HuH-7.5 (cell line): ENCODE measurements at places on chromosomes 4 and X.

DNA sequence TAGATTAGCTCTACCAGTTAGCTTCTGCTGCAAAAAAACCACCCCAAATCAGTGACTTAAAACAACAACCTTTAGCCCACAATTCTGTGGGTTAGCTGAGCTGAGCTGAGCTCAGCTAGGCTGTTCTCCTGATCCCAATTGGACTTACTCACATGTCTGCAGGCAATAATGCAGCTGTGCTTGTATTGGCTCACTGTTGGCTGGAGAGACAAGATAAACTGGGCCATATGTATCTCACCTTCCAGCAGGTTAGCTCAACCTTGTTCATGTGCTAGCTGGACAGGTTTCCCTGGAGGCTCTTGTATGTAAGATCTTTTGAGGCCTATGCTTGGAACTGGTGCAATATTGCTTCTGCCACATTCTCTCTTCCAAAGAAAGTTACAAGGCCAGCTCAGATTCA lies 261.5 kb upstream of the ADGRL3 start:
- no peak for DNase-seq

GRCh38 chrX:129958814-129959492 lies 23.5 kb upstream of the BCORL1 start:
- no peak for DNase-seq

DNA sequence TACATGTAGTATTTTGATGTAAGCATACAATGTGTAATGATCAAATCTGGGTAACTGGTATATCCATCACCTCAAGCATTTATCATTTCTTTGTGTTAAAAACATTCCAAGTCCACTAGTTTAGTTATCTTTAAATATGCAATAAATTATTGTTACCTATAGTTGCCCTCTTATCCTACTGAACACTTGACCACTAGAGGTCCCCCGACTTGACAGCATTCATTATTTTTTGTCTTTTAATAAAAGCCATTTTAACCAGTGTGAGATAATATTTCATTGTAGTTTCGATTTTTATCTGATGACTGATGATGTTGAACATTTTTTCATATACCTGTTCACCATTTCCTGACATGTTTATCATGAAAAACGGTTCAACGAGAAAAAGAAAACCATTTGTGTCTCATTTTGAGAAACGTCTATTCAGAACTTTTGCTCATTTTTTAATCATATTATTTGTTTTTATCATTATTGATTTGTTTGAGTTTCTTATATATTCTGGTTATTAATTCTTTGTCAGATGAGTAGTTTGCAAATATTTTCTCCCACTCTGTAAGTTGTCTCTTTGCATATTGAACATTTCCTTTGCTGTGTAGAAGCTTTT lies 199.0 kb upstream of the CXXC4 start:
- no peak for DNase-seq

DNA sequence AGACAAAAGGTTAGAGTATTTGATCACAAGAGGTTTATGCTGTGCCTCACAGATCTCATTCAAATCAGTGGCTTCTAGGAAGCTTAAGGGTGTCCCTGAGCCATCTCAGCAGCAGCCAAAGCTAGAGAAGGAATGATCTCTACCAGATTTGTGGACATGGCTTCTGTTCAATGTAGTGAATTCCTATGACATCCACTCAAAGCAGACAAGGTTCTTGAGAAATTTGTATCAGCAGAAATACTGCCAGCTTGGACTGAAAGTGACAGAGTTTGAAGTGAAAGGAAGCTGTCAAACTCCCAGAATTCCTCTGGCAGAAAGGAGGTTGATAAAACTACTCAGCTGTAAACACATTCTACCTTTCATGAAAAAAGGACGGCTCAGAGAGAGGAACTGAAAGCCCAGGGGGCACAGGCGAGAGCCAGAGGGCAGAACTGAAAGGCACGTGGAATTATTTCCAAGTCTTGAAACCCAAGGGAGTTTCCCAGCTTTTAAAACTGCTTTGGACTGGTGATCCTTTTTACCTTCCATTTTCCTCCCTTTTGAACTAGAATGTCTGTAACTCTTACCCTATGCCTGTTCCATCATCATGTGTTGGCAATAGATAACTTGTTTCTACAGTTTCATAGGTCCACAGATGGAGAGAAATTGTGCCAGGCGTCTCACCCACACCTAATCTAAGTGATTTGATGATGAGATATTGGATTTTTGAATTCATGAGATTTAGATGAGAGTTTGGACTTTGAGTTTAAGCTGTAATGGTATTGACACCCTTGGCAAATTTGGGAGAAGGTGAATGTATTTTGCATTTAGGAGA lies 14.5 kb upstream of the MED14 start:
- DNase-seq: no peak

GRCh38 chr4:78667764-78668163 lies 108.4 kb upstream of the BMP2K start:
- no peak for DNase-seq

GRCh38 chr4:78496021-78496643 lies 55.4 kb upstream of the ANXA3 start:
- no peak for DNase-seq

DNA sequence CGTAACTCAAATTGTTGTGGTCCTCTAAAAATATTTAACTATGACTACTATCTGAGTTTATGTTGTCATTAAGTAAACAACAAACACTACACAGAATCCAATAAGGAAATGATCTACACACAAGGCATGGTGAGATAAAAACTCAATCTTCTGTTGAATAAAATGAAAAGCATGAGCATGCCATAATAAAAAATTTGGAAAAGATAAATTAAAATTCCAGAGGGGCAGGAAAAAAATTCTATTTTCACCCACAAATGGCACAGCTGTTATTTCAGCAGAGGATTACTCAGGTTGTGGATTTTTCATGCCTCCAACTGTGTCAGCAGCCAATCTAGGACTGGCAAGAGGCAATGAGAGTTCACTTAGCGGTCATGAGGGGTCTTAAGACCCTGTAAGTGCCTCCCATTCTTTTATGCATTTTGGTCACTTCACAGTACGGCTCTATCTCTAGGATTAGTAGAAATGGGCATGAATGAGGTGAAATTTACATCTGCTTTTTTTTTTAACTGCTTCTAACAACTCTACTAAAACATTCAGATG lies 639.8 kb upstream of the DIPK2B start:
- no peak for DNase-seq

- no peak for DNase-seq
Observed at GRCh38 chr4:120926358-120927025, 4.0 kb upstream of the PRDM5 start.

DNA sequence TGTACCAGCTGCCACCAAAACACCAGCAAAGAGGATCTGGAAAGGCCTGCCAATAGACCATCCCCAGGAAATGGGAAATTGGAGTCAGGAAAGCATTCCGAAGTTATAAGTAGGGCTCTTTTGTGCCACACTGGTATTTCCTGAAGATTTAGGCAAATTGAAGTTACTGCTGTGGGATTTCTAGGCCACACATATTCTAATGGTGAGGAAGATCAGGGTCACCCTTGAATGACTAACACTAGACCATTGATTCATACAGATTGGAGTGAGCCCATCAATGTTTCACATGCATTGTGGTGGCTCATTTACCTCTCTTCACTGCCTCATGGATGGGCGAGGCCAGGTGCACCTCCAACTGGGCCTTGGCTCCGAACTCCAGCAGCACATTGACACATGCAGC lies 22.6 kb downstream of the ASB11 start:
- DNase-seq: no peak

GRCh38 chr4:85024671-85025070 lies 58.2 kb upstream of the WDFY3 start:
- no peak for DNase-seq

DNA sequence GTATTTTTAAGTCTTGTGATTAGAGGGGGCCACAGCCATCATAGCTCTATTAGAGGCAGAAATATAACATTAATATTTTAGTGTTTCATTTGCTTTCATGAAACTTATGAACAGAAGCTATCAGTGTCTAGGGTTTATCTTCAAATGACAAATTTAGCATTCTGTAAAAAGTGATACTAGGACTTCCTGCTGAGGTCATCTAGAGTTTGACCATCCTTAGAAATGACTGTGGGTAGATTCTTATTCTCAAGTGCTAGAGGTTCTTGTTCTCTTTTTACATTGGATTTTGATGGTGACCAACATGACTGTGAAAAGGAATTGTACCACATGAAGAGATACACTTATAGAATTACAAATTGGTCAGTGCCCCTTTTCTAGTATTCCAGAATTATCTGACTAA lies 568.6 kb downstream of the RPA4 start:
- DNase-seq: no peak

DNA sequence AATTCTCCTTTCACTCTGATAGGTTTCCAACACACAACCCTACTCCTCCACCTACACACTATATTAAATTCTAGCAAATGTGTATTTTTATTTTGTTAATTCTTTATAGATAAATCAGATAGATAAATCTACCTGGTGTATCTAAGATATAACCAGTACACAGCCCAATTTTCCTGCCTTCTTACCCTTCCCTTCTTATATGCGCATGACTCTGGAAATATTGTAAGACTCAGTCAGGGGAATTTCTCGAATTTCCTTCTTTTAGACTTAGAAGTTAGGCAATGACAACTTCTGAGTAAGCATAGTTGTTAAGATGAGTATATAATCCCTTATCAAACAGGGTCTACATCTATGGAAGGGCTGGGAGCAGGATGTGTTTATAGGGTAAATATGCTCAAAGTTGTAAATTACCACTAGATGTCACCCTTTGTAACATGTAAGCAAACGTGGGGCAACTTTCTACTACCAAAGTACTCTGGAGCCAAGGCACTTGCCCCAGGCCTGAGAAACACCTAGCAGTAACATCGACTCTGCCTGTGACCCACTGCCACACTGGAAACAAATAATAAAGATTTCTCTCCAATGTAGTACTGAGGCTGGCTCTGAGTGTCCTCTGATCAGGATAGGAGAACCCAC lies 444.7 kb downstream of the IQCM start:
- peak; percentile 8 for DNase-seq

DNA sequence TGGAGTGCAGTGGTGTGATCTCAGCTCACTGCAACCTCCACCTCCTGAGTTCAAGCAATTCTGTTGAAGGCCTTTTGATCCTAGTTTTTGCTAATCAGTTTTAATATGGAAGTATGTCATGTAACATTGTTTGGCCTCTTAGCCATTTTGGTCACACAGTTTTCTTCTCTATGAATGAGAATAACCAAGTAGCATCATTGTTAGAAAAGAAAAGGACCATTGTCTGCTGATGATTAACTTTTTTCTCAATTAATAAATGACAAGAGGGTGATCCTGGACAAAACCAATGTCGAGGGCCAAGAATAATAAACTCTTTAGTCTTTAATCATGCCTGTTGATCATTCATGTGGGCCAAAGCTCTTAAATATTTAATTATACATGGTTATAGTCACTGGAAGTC lies 289.3 kb upstream of the MAGEB2 start:
- no peak for DNase-seq

DNA sequence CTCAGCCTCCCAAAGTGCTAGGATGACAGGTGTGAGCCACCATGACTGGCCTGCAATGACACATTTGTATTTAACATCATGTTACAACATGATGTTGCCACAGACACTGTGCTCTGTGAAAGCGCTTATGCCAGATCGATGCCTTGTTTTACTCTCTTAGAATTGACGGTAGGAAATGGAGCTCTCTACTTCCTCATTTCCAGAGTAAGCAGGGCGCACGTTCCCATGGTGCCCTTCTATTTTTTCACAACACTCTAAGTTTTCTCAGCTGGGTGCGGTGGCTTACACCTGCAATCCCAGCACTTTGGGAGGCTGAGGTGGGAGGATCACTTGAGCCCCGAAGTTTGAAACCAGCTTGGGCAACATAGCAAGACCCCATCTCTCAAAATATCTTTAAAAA lies 60.7 kb upstream of the DHRSX start:
- no peak for DNase-seq

- no peak for DNase-seq
Observed at GRCh38 chr4:7854697-7855370, 84.8 kb downstream of the AFAP1 start.

DNA sequence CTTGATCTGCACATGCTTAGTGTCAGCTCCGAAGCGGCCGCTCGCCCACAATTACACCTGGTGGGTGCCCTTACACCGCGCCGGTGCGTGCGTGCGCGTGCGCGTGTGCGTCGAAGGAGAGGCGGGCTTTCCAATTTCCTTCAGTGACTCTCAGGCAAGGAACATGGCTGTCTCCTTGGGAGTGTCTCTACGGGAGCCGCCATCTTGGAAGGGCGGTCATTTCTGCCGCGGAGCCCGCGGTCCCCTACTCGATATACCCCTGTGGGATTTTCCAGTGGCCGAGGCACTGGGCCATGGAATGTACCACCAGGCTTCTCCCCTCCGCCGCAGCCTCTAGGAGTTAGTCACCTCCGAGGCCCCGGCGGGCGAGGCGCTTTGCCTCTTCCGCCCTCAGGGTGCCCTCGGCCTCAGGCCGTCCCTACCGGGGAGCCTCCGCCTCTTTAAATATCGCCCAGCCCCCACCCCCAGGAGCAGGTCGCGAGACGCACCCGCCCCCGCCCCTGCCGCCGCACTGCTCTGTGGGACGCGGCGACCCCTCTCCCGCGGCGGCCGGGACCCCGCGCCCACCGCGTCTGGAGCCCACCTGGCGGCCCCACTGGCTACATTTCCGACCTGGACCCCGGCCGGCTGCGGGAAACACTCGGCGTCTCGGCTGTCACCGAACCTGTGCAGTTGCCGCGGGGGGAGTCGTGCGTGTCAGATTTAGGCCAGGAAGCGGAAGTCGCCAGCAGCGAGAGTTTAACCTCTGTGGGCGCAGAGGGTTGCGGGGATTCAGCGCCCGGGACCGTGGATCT lies at the start of gene ZNF41:
Gene ZNF41, minus strand, starts transcription at position 711 of the 794 bp plus-strand sequence. CDS start 15,741 bp downstream, outside the sequence.
- peak; percentile 49 for DNase-seq

DNA sequence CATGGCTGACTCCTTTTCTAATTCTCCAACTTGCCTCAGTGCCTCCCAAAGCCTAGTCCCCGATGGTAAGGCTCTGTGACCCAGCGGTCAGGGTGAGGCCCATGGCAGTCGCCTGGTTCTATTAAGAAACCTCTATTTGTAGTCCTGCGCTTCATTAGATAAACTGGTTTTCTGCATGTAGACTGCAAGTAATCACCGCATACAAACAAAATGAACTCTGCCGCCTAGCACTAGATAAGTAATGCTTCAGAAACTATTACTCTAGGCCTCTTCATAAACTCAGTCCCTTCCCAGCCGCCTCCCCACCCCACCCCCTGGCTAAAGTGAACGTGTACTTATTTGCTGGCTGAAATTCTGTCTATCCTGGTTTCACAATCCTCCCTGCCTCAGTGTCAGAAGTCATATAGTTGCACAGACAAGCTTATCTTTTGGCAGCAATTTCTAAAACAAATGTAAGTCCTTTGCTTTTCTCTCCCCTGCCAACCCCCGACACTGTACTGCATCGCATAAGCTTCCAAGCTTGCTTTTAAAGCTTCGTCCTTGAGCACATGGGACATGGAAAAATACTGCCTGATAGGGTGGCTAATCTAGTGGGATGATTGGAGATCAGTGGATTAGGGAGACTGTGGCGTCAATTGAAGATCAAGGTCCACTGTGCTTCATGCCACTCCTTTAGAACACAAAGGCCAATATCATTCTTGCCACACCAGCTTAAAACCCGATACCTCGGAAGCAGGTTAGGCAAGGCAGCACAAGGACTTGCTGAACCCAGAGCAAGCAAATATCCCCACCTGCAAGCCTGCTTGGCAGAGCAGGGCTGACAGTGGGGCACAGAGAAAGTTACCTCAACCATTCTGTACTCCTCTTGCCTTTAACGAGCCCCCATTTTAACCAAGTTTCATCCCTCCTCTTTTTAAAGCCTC lies 125.8 kb downstream of the IRF2 start:
- peak; percentile 20 for DNase-seq
